ENCODE measurements at places on chromosomes 3 and 15.
A peak's percentile ranks its signal among the peaks of the same experiment; 100 is the strongest.

DNA sequence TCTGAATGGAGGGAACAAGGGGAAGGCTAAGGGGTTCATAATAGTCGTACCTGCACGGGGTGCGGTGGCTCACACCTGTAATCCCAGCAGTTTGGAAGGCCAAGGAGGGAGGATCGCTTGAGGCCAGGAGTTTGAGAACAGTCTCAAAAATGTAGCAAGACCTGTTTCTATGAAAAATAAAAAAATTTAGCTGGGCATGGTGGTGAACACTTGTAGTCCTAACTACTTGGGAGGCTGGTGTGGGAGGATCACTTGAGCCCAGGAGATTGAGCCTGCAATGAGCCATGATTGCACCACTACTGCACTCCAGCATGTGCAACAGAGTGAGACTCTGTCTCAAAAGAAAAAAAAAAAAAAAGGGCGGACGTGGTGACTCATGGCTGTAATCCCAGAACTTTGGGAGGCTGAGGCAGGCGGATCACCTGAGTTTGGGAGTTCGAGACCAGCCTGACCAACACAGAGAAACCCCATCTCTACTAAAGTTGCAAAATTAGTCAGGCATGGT, 17.9 kb upstream of the HDAC11 start:
- H3K36me3 ChIP-seq: no peaks in the 10 kb centered on the region
- peaks cover 9% of the 10 kb centered on the region for H3K27me3 ChIP-seq
- no peak overlapping the region for H3K27ac ChIP-seq

- H3K4me1 ChIP-seq: peaks cover 10% of the 10 kb centered on the region
- no peak overlapping the region for H3K4me3 ChIP-seq
- H3K27me3 ChIP-seq: peaks cover 11% of the 10 kb centered on the region
- no peaks in the 10 kb centered on the region for H3K36me3 ChIP-seq
- DNase-seq: no peak
Measured at GRCh38 chr3:148955544-148956346, 35.6 kb upstream of the GYG1 start.

DNA sequence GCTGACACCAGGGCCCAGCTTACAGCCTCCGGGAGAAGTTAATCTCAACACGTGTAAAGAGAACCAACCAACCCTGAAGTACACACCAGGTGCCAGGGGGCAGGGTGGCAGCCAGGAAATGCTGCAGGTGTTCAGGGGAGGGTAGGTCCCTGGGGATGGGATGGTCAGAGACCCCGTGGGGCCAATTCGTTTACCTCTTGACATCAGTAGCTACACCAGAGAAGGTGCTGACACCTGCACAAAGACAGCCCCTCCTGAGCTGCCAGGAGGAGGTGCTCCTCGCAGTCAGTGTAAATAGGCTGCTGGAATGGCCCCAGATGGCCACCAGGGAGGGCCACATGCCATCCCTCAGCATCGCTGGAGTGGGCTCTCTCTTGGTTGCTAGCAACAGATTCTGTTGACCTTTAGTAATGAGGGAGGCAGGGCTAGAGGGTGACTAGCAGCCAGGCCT, 52.8 kb downstream of the CORO2B start:
- no peaks in the 10 kb centered on the region for H3K36me3 ChIP-seq
- no peak for DNase-seq
- H3K27me3 ChIP-seq: peaks cover 4% of the 10 kb centered on the region
- no peak overlapping the region for H3K27ac ChIP-seq
- H3K4me3 ChIP-seq: no peak overlapping the region

GRCh38 chr3:99499235-99500158, 138.9 kb upstream of the COL8A1 start:
- H3K27ac ChIP-seq: no peak overlapping the region
- no peaks in the 10 kb centered on the region for H3K27me3 ChIP-seq
- DNase-seq: no peak
- no peaks in the 10 kb centered on the region for H3K4me1 ChIP-seq
- no peaks in the 10 kb centered on the region for H3K36me3 ChIP-seq
- H3K4me3 ChIP-seq: no peak overlapping the region

DNA sequence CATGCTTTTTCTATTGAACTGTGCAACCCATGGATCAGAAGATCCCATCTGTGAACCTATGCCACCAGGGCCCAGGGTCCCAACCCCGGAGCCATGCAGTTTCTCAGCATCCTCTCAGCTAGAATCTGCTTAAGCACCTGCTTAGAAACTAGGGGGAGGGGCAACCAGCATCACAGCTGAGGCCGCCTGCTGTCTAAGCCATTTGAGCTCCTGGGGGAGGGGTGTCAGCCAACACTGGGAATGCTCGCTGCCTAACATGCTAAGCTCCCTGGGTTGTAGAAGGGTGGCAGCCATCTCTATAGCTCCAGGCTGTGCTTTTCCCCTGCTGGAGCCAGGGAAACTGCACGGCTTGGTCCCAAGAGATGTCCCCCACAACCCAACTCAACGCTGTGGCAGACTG, 322.8 kb downstream of the EDEM1 start:
- H3K27ac ChIP-seq: no peak overlapping the region
- H3K4me3 ChIP-seq: no peak overlapping the region
- no peak for DNase-seq
- no peaks in the 10 kb centered on the region for H3K36me3 ChIP-seq
- H3K4me1 ChIP-seq: no peaks in the 10 kb centered on the region

- H3K4me3 ChIP-seq: no peak overlapping the region
- DNase-seq: no peak
- H3K27ac ChIP-seq: no peak overlapping the region
Measured at GRCh38 chr3:24713516-24713915, 218.9 kb upstream of the THRB start.

DNA sequence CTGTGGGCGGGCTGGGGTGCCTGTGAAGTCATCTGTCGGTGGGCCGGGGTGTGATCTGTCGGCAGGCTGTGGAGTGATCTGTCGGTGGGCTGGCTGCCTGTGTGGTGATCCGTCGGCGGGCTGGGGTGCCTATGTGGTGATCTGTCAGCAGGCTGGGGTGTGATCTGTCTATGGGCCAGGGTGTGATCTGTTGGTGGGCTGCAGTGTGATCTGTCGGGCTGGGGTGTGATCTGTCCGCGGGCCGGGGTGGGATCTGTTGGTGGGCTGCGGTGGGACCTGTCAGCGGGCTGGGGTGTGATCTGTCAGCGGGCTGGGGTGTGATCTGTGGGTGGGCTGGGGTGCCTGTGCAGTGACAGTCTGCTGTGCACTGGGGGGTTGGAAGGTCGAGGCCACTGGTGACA, 204.5 kb downstream of the XXYLT1 start:
- H3K27me3 ChIP-seq: no peaks in the 10 kb centered on the region
- DNase-seq: no peak
- H3K4me3 ChIP-seq: no peak overlapping the region
- H3K27ac ChIP-seq: no peak overlapping the region

GRCh38 chr15:74614744-74615507, 710 bp upstream of the CLK3 start:
- peak overlapping the region; percentile 97 for H3K27ac ChIP-seq
- peak overlapping the region; percentile 96 for H3K4me3 ChIP-seq
- no peaks in the 10 kb centered on the region for H3K27me3 ChIP-seq

- H3K36me3 ChIP-seq: peaks cover 70% of the 10 kb centered on the region
- H3K4me1 ChIP-seq: peaks cover 41% of the 10 kb centered on the region
Measured at GRCh38 chr3:156808025-156808424, 18.1 kb upstream of the LEKR1 start.

- H3K27ac ChIP-seq: no peak overlapping the region
- no peaks in the 10 kb centered on the region for H3K27me3 ChIP-seq
- no peaks in the 10 kb centered on the region for H3K4me1 ChIP-seq
- no peak overlapping the region for H3K4me3 ChIP-seq
- no peak for DNase-seq
Measured at GRCh38 chr3:65787827-65788226, 250.9 kb downstream of the MAGI1 start.

- no peaks in the 10 kb centered on the region for H3K4me1 ChIP-seq
- H3K36me3 ChIP-seq: no peaks in the 10 kb centered on the region
- H3K27ac ChIP-seq: no peak overlapping the region
- H3K4me3 ChIP-seq: no peak overlapping the region
Measured at GRCh38 chr3:156251424-156251823, 131.0 kb downstream of the KCNAB1 start.

GRCh38 chr3:179194931-179195330, 46.8 kb downstream of the PIK3CA start:
- DNase-seq: no peak
- no peak overlapping the region for H3K4me3 ChIP-seq
- H3K36me3 ChIP-seq: peaks cover 5% of the 10 kb centered on the region
- H3K27ac ChIP-seq: no peak overlapping the region
- H3K4me1 ChIP-seq: peaks cover 25% of the 10 kb centered on the region
- H3K27me3 ChIP-seq: no peaks in the 10 kb centered on the region

GRCh38 chr15:70526221-70526973, 237.0 kb downstream of the UACA start:
- DNase-seq: peak; percentile 7
- H3K4me3 ChIP-seq: no peak overlapping the region
- peaks cover 26% of the 10 kb centered on the region for H3K4me1 ChIP-seq
- peaks cover 10% of the 10 kb centered on the region for H3K36me3 ChIP-seq

DNA sequence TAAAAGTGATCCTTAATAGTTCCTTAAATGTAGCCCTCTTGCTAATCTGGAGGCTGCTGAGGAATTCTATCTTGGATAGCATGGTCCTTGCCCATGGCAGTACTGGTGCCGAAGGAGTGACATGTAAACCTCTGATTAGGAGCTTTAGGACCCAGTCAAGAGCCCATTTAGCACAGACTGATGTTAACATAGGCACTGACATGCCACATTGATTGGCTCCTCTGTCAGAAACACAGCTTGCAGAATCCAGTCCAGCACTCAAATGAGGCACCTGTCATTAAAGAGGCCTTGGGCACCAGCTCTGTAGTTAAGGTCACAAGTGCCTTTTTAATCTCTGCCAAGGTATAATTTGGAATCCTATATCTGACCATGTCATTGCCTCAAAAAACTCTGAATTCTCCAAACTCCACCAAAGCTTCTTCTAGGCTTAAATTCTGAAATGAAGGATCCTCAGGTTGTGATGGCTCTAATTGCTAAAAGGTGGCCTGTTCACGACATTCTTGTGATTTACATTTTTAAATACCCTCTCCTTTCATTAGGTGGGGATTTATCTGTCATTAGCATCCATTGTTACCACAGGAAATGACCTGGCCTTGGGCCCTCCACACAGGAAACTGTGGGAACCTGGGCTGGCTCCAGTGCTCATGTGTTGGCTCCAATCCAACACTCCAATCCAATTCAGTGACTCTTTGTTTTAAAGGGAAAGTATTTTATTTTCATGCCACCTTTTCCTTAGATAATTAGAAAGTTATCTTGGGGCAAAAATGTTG, 57.3 kb upstream of the RNF7 start:
- peaks cover 9% of the 10 kb centered on the region for H3K4me1 ChIP-seq
- no peak overlapping the region for H3K4me3 ChIP-seq
- no peak overlapping the region for H3K27ac ChIP-seq
- DNase-seq: no peak
- no peaks in the 10 kb centered on the region for H3K36me3 ChIP-seq
- peaks cover 7% of the 10 kb centered on the region for H3K27me3 ChIP-seq

DNA sequence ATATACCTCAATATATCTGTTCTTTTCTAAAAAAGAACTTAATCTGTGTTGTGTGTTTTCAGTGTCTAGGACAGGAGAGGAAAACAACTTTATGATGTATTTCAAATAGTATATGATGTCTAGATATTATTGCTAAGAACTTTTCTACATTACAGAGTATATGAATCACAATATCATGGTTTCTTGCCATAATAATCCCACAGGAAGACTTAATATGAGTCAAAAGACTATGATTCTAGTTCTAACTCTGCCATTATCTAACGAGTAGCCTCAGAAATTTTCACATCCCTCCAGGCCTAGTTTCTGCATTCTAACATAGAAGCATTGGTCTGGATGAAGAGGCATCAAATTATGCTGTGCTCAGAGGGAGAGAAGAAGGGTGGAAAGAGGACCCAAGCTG, 107.7 kb upstream of the SPRED1 start:
- H3K27ac ChIP-seq: no peak overlapping the region
- peaks cover 3% of the 10 kb centered on the region for H3K27me3 ChIP-seq
- H3K4me3 ChIP-seq: no peak overlapping the region
- no peak for DNase-seq
- H3K4me1 ChIP-seq: no peaks in the 10 kb centered on the region
- H3K36me3 ChIP-seq: no peaks in the 10 kb centered on the region
